ENCODE measurements at places on chromosomes 11 and 22. TPM values are rescaled to one million over a fixed set of nuclear protein-coding genes. Genes with fewer than 3 reads are reported as not detected.

GRCh38 chr11:118401880-118402590 is 629 bp downstream of the ATP5MG start:
- peaks cover 3% of the 10 kb centered on the region for H3K4me1 ChIP-seq
- no peaks in the 10 kb centered on the region for H3K27me3 ChIP-seq
- no peaks in the 10 kb centered on the region for H3K36me3 ChIP-seq
- peak overlapping the region; percentile 91 for H3K4me3 ChIP-seq

GRCh38 chr22:24289741-24290163 is 19.1 kb downstream of the SPECC1L start:
- peaks cover 16% of the 10 kb centered on the region for H3K4me1 ChIP-seq
- no peak overlapping the region for H3K4me3 ChIP-seq
- no peaks in the 10 kb centered on the region for H3K27me3 ChIP-seq
- DNase-seq: no peak
- H3K36me3 ChIP-seq: no peaks in the 10 kb centered on the region
- H3K27ac ChIP-seq: peak overlapping the region; percentile 60

GRCh38 chr11:114295676-114296604 is at the start of gene NNMT:
NNMT (plus strand) TSS chr11:114296399; CDS start chr11:114296557, 158 bp downstream.
- H3K27me3 ChIP-seq: no peaks in the 10 kb centered on the region
- peak within 1 kb of the TSS; percentile 34 for H3K4me3 ChIP-seq
- peak within 1 kb of the TSS; percentile 96 for H3K27ac ChIP-seq
- no peaks in the 10 kb centered on the region for H3K36me3 ChIP-seq
- peaks cover 7% of the 10 kb centered on the region for H3K4me1 ChIP-seq

Gene APOA5
- not detected for total RNA-seq

- H3K36me3 ChIP-seq: no peaks in the 10 kb centered on the region
- H3K27me3 ChIP-seq: no peaks in the 10 kb centered on the region
- DNase-seq: no peak
Observed at GRCh38 chr11:77770629-77771028, 49.9 kb downstream of the RSF1 start.

Gene CCDC134
- 4.1 TPM for total RNA-seq

DNA sequence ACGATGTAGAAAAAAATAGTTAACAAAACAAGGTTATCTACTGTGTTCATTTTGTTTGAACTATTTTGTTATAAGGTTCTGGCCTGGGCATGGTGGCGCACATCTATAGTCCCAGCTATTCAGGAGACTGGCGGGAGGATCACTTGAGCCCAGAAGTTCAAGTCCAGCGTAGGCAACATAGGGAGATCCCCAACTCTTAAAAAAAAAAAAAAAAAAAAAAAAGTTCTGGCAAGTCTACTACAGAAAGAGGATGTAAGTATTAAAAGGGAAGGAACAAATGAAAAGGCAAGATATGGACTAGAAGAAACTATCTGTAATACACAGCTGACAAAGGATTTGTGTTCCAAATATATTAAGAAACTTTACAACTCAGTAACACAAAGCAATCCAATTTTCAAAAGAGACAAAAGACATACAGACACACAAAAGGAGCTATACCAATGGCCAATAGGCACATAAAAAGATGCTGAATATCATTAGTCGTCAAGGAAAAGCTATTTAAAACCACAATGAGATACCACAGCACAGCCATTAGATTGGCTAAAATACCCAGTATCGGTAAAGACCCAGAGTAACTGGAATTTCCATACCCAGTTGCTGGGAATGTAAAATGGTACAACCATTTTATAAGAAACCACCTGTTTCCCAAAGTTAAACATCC is 27.4 kb downstream of the RRAS2 start:
- no peaks in the 10 kb centered on the region for H3K36me3 ChIP-seq
- no peak overlapping the region for H3K4me3 ChIP-seq
- DNase-seq: no peak
- H3K4me1 ChIP-seq: no peaks in the 10 kb centered on the region
- H3K27me3 ChIP-seq: no peaks in the 10 kb centered on the region

GRCh38 chr11:116055064-116055463 is 550.8 kb upstream of the CADM1 start:
- H3K4me1 ChIP-seq: no peaks in the 10 kb centered on the region
- DNase-seq: no peak
- H3K36me3 ChIP-seq: no peaks in the 10 kb centered on the region
- no peak overlapping the region for H3K4me3 ChIP-seq

Gene MYO7A
- total RNA-seq: 18.2 TPM

- DNase-seq: no peak
- no peak overlapping the region for H3K27ac ChIP-seq
- H3K4me3 ChIP-seq: no peak overlapping the region
- no peaks in the 10 kb centered on the region for H3K27me3 ChIP-seq
- H3K4me1 ChIP-seq: no peaks in the 10 kb centered on the region
Observed at GRCh38 chr11:73538381-73538872, 59.5 kb downstream of the FAM168A start.

- no peaks in the 10 kb centered on the region for H3K27me3 ChIP-seq
- H3K27ac ChIP-seq: no peak overlapping the region
- no peak for DNase-seq
- no peaks in the 10 kb centered on the region for H3K36me3 ChIP-seq
Observed at GRCh38 chr11:6625156-6625831, 6.1 kb upstream of the TPP1 start.

DNA sequence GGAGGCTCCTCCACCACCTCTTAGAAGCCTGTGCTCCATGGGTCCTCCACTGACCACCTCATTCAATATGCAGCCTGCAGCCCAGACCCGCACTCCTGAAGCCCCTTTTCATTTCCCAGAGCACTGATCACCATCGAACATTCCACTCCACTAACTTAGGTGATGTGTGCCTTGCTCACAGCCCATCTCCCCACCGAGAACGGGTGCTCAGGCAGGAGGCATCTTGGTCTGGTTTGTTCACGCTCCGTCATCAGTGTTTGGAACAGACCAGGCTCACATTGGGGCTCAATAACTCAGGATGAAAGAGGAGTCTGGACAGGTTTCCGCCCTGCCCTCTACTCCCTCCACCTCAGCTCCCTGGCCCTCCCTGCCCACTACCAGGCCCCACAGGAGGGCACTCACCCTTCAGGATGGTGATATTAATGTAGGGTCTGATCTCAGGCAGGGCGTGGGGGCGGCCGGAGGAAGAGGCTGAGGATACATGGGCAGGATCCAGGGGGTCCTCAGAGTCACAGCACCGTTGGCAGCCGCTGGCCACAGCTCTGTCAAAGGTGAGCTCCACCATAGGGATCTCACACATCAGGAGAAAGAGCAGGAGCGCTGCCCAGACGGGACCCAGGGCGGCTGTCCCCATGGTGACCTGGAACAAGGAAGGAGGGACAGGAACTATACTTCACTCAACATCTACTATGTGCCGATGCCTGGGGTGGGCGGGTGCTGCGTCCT is 3.1 kb downstream of the C1QTNF6 start:
- H3K27me3 ChIP-seq: no peaks in the 10 kb centered on the region
- H3K4me1 ChIP-seq: peaks cover 15% of the 10 kb centered on the region
- no peaks in the 10 kb centered on the region for H3K36me3 ChIP-seq
- H3K4me3 ChIP-seq: no peak overlapping the region

Gene VSIG10L2
- 9.5 TPM for total RNA-seq

DNA sequence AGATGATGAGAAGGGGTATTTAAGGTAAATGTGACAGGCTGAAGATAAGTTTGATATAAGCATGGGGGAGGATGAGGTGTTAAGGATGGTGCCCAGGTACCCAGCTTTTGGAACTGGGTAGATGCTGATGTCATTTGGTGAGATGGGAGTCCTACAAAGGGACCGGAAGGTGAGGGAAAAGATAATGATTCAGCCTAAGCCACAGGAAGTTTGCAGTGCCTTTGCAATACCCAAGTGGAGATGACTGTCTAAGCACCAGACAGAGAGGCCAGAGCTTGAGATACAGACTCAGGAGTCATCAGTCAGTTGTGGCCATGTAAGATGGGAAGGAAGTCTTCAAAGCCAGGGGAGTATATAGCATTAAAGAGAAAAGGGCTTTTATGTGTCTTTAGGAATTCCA is 30.0 kb upstream of the SMCO4 start:
- no peak overlapping the region for H3K27ac ChIP-seq
- no peaks in the 10 kb centered on the region for H3K27me3 ChIP-seq
- H3K4me1 ChIP-seq: no peaks in the 10 kb centered on the region

DNA sequence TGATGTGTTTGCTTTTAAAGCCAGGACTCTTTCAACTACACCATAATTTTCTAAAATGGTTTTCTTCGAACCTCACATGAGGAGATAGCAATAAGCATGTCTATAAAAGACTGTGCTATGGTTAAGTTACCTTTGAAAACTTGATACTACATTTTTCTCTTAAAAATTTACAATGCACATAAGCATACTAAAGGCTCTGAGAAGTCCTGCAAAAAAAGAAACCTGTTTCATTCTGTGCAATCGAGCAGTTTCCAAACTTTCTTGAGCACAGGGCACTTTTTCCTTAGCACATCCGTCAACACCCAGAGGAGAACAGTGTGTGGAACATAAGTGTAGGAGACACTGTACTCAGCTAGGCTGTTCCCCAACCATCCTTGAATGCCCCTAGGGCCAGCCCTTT is 144.1 kb upstream of the ARHGAP20 start:
- no peak overlapping the region for H3K27ac ChIP-seq
- no peaks in the 10 kb centered on the region for H3K36me3 ChIP-seq
- H3K4me3 ChIP-seq: no peak overlapping the region
- H3K27me3 ChIP-seq: no peaks in the 10 kb centered on the region
- no peak for DNase-seq
- H3K4me1 ChIP-seq: no peaks in the 10 kb centered on the region

- H3K27me3 ChIP-seq: no peaks in the 10 kb centered on the region
- H3K4me3 ChIP-seq: no peak overlapping the region
- H3K4me1 ChIP-seq: no peaks in the 10 kb centered on the region
- no peak overlapping the region for H3K27ac ChIP-seq
- DNase-seq: no peak
Observed at GRCh38 chr22:20968281-20968977, 1.4 kb downstream of the AIFM3 start.

- no peak overlapping the region for H3K4me3 ChIP-seq
- H3K36me3 ChIP-seq: no peaks in the 10 kb centered on the region
- no peaks in the 10 kb centered on the region for H3K27me3 ChIP-seq
- H3K4me1 ChIP-seq: no peaks in the 10 kb centered on the region
- DNase-seq: no peak
Observed at GRCh38 chr11:41947392-41947791, 487.9 kb upstream of the LRRC4C start.

GRCh38 chr11:111006227-111006626 is 239.3 kb upstream of the POU2AF2 start:
- H3K27me3 ChIP-seq: no peaks in the 10 kb centered on the region
- no peaks in the 10 kb centered on the region for H3K36me3 ChIP-seq
- H3K4me1 ChIP-seq: no peaks in the 10 kb centered on the region

DNA sequence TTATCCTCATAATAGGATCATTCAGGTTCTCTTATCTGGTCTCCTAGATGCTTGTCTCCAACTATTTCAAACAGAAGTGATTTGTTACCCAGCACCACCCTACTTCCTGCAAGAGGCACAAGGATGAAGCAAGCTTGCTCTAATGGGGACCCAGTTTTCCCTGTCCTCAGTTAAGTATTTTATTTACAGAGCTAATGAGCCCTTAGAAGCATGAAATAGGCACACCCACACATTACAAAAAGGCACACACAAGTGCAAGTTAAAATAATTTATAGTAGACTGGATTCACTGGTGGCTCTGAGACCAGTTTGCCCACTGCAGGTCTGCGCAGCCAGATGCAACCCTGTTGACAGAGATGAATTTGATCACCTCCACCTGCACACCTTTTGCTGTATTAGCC is 167.5 kb downstream of the KIRREL3 start:
- H3K4me3 ChIP-seq: no peak overlapping the region
- no peak for DNase-seq
- H3K27ac ChIP-seq: no peak overlapping the region
- no peaks in the 10 kb centered on the region for H3K4me1 ChIP-seq
- H3K27me3 ChIP-seq: no peaks in the 10 kb centered on the region
- H3K36me3 ChIP-seq: no peaks in the 10 kb centered on the region

GRCh38 chr11:1869427-1870325 is 16.8 kb downstream of the LSP1 start:
- no peaks in the 10 kb centered on the region for H3K27me3 ChIP-seq
- H3K4me3 ChIP-seq: peak overlapping the region; percentile 21
- H3K4me1 ChIP-seq: no peaks in the 10 kb centered on the region
- DNase-seq: peak; percentile 52

DNA sequence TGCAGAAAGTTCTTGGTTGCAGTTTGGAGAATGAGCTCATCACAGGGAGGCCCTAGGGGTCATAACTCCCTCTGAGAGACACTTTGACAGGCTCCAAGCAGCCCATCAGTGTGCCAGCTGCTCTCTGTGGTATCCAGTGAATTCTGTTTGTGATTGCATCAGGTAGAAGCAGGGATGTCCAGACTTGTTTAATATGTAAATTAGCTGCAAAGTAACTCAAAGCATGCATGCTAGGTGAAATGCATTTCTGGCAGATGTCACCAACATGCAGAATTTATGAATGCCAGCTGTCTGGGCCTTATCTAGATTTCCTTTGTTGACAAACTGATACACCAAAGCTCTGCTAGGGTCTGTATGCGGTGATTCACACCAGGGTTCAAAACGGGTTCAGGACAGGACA is 123.6 kb upstream of the MTNR1B start:
- no peaks in the 10 kb centered on the region for H3K27me3 ChIP-seq
- no peak for DNase-seq
- no peak overlapping the region for H3K4me3 ChIP-seq
- no peaks in the 10 kb centered on the region for H3K4me1 ChIP-seq
- H3K27ac ChIP-seq: no peak overlapping the region

Gene NCR3LG1
- 1.3 TPM for total RNA-seq

GRCh38 chr11:58597486-58598144 is 18.8 kb downstream of the ZFP91 start:
- no peaks in the 10 kb centered on the region for H3K27me3 ChIP-seq
- no peak overlapping the region for H3K27ac ChIP-seq
- H3K4me1 ChIP-seq: no peaks in the 10 kb centered on the region
- no peak for DNase-seq

DNA sequence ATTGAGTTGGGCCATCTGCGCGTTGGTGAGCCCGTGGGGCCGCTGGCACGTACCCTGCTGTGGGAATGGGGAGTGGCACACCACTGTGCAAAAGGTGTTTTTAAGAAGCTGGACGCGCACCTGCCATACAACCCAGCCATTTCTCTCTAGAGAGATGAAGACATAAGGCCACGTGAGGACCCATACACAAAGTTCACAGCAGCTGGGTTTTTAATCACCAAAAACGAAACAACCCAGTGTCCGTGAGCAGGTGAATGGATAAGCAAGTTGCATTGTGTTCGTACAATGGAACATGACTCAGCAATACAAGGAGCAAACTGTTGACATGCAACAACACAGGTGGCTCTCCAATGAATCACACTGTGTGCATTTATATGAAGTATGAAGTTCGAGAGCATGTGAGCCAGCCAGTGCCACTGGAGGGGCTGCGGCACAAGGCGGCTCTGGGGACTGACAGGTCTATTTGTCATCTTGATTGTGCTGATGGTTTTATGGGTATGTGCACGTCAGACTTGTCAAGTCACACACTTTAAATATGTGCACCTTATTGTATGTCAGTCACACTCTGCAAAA is 30.6 kb upstream of the PANX2 start:
- no peak overlapping the region for H3K4me3 ChIP-seq
- no peak overlapping the region for H3K27ac ChIP-seq
- no peak for DNase-seq
- H3K27me3 ChIP-seq: no peaks in the 10 kb centered on the region
- H3K4me1 ChIP-seq: no peaks in the 10 kb centered on the region

GRCh38 chr11:130429120-130429681 is 792 bp upstream of the ADAMTS8 start:
- no peak overlapping the region for H3K4me3 ChIP-seq
- no peaks in the 10 kb centered on the region for H3K27me3 ChIP-seq
- no peak overlapping the region for H3K27ac ChIP-seq

Gene GTSE1
- 6.9 TPM for total RNA-seq

Gene BTG4
- total RNA-seq: not detected

Measured in uterus (tissue), 4 donors.